K562 (cell line): ENCODE measurements at places on chromosomes 11 and 22. TPM values are rescaled to one million over a fixed set of nuclear protein-coding genes. Genes with fewer than 3 reads are reported as not detected.

- H3K27ac ChIP-seq: peak overlapping the region; percentile 16; the same call in 1 of the 3 replicates
- no peak overlapping the region for H3K4me3 ChIP-seq
- no peaks in the 10 kb centered on the region for H3K27me3 ChIP-seq
- peaks cover under 1% of the 10 kb centered on the region; the same call in 1 of the 3 replicates for H3K36me3 ChIP-seq
- peaks cover 3% of the 10 kb centered on the region for H3K4me1 ChIP-seq
- peak; percentile 15 for DNase-seq
Measured at GRCh38 chr11:114397349-114397982, 2.8 kb downstream of the C11orf71 start.

PHOX2A gene
- not detected in 2 replicates for total RNA-seq

DNA sequence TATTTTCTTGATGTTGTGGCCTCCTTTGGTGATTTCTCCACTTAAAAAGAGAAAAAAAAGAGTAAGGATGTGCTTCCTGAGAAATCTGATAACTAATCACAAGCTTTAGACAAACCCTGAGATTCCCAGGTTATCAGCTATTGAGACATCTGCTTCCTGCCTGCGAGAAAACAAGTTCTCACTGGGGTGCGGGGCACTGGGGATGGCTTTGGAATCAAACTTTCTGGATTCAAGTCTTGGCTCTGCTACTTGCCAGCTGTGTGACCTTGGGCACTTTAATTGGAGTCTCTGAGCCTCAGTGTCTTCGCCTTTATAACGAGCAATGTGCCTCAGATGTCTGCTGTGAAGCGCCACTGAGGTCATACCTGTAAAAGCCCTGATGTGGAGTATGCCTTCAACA is 152.5 kb upstream of the NAV2 start:
- H3K36me3 ChIP-seq: no peaks in the 10 kb centered on the region
- DNase-seq: no peak
- no peak overlapping the region for H3K4me3 ChIP-seq
- H3K27me3 ChIP-seq: peaks cover 15% of the 10 kb centered on the region
- H3K4me1 ChIP-seq: no peaks in the 10 kb centered on the region
- no peak overlapping the region for H3K27ac ChIP-seq

- H3K27me3 ChIP-seq: peaks cover 60% of the 10 kb centered on the region
- H3K36me3 ChIP-seq: no peaks in the 10 kb centered on the region
- no peak overlapping the region for H3K4me3 ChIP-seq
- no peaks in the 10 kb centered on the region for H3K4me1 ChIP-seq
- DNase-seq: peak; percentile 57
Measured at GRCh38 chr11:20158597-20159257, 1.5 kb downstream of the DBX1 start.

CST6 gene
- not detected in 2 replicates for total RNA-seq

MIEF1 gene
- total RNA-seq: 51.8 and 54.3 TPM in 2 replicates

DNA sequence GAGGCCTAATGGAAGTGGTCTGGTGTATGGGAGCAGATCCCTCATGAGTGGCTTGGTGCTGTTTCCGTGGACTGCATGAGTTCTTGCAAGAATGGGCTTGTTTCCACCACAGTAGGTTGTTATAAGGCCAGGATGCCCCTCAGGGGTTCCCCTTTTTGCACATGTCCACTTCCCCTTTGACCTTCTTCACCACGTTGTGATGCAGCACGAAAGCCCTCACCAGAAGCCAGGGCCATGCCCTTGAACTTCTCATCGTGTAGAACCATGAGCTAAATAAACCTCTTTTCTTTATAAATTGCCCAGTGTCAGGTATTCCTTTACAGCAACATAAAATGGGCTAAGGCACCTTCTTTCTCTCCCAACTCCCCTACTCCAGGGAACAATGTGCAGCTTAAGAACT is 2.8 kb upstream of the NARS2 start:
- DNase-seq: no peak
- peaks cover 12% of the 10 kb centered on the region; the same call in 1 of the 3 replicates for H3K4me1 ChIP-seq
- H3K36me3 ChIP-seq: peaks cover 5% of the 10 kb centered on the region; the same call in 1 of the 3 replicates
- H3K27ac ChIP-seq: no peak overlapping the region

DNA sequence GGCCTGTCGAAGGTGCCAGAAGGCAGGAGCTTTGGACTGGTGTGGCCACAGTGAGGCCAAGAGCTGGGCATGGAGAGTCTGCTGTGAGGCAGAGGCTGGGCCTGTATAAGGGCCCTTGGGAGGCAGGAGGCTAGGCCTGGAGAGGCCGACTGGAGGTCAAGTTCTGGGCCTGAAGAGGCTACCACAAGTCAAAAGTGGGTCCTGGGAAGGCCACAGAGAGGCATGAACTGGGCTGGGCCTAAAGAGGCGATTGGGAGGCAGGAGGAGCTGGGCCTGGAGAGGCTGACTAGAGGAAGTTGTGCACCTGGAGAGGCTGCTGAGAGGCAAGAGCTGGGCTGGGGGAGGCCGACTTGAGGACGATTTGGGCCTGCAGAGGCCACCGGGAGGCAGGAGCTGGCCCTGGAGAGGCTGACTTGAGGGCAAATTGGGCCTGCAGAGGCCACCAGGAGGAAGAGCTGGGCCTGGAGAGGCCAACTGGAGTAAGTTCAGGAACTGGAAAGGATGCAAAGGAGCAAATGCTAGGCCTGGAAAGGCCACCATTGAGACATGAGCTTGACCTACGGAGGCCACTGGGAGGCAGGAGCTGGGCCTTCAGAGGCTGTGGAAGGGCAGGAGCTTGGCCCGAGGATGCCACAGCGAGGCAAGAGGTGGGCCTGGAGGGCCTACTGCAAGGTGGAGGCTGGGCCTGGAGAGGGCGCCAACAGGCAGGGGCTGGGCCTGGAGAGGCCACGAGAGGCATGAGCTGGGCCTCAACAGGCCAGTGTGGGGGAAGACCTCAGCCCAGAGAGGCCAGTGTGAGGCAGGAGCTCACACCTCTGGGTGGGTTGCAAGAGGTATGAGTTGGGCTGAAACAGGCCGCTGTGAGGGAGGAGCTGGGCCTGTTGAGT is 39.8 kb downstream of the OR4C45 start:
- H3K27ac ChIP-seq: no peak overlapping the region
- H3K4me3 ChIP-seq: no peak overlapping the region
- DNase-seq: no peak
- H3K4me1 ChIP-seq: no peaks in the 10 kb centered on the region

NAGA gene
- 20.0 and 20.4 TPM in 2 replicates for total RNA-seq

PYGM gene
- 0.69 and 1.2 TPM in 2 replicates for total RNA-seq

CLTCL1 gene
- 8.5 and 8.8 TPM in 2 replicates for total RNA-seq

ZC3H12C gene
- total RNA-seq: 3.9 and 4.7 TPM in 2 replicates

DNA sequence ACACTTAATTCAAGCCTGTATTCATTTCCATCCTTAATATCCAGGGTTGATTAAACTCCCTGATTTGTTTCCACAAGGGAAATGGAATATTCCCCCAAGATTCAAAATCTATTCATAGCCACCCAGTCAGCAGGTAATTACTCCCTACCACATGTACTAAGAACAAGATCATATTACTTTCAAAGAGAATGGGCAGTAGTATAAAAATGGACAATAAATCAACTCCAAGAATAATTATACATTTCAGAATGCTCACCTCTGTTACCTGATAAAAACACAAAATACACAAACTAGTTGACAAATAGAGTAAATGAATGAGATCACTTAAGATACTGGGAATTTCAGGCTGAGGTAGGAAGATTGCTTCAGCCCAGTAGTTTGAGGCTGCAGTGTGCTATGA is 8.5 kb upstream of the FEZ1 start:
- no peaks in the 10 kb centered on the region; the same call in 1 of the 2 replicates for H3K4me1 ChIP-seq
- H3K27me3 ChIP-seq: no peaks in the 10 kb centered on the region
- no peak overlapping the region for H3K27ac ChIP-seq

DNA sequence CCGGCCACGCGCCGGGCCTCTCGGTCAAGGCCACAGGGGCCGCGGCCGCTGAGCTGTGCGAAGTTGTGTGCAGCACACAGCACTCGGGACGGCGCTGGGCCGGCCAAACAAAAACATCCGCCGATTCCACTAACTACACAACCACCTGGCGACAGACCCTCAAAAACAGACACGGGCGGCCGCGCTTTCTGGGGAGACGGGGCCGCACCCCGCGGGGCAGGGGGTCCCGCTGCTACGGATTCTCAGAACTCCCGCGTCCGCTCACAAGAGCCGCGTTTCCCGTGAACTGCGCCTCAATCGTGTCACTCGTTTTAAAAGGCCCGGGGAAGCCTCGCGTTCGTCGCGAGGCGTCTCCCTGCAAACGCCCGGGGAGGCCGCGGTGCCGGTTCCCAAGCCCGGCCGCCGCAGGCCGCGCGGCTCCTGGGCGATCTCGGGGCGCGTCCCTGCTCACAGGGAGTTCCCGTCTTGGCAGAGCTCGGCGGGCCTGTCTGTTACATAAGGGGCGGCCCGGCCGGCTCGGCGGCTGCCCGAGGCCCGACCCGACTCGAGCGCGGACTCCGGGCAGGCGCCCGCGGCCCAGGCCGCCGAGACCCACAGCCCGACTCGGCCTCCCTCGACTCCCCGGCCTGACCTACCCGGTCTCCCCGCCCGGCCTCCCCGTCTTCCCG is 936 bp downstream of the BRD1 start:
- peak; percentile 53 for DNase-seq
- H3K27me3 ChIP-seq: no peaks in the 10 kb centered on the region; the same call in 2 of the 3 replicates

DNA sequence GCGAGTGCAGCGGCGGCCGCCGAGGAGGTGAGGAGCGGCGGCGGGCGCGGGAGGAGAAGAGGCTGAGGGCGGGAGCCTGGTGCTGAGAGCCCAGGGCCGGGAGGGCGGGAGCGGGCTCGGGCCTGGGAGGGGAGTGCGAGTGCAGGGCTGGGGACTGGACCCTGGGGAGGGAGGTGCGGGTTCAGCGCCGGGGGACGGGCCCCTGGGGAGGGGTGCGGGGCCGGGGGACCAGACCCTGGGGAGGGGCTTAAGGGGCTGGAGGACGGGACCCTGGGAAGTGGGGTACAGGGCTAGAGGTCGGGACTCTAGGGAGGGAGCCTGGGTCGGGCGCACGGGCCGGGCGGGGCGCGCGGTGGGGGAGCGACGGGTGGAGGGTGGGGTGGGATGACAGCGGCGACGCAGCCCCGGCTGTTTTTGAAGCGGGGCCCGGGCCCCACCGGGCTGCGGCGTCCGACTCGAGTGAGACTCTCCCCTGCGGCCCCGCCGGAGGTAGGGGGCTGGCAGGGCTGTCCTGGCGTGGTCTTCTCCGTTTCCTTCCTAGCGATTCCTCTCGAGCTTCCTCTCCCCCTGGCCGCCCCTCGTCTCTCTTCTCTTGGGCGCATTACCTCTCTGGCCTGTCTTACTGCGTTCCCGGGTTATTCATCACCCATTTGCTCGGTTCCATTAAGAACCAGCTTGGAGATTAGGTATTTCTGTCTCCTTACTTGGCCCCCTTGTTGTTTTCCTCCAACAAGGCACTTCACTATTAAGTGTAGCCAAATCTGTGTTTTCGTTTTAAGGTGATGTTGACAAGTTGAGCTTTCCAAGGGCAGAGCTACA is 754 bp downstream of the NUP50 start:
- H3K27me3 ChIP-seq: no peaks in the 10 kb centered on the region
- H3K36me3 ChIP-seq: peaks cover 40% of the 10 kb centered on the region
- peak; percentile 48 for DNase-seq
- H3K4me3 ChIP-seq: peak overlapping the region; percentile 80

DNA sequence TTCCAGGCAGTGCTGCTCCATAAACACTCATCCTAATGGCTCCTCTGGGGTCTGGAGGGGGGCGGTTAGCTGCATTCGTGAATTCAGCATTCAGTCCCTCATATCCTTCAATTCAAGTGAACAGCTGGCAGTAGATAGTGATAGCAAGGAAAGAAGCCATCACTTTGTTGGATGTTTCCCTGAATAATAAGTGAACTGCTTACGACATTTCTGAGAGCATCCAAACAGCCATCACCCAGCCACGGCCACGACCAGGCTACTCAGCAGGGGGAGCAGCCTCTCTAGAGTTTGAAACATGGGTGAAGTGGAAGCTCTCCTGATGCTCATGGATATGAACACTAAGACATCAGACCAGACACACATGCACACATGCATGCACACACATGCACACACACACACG is 163.6 kb downstream of the NTM start:
- H3K27me3 ChIP-seq: no peaks in the 10 kb centered on the region
- no peaks in the 10 kb centered on the region for H3K4me1 ChIP-seq
- no peak overlapping the region for H3K27ac ChIP-seq

- H3K27me3 ChIP-seq: no peaks in the 10 kb centered on the region
- no peak overlapping the region for H3K4me3 ChIP-seq
- no peak for DNase-seq
- H3K27ac ChIP-seq: no peak overlapping the region
Measured at GRCh38 chr22:45190202-45190872, 26.6 kb downstream of the NUP50 start.

- peaks cover 70% of the 10 kb centered on the region for H3K27me3 ChIP-seq
- H3K27ac ChIP-seq: no peak overlapping the region
- H3K4me3 ChIP-seq: no peak overlapping the region
- DNase-seq: no peak
Measured at GRCh38 chr11:2215230-2215560, 43.6 kb upstream of the TH start.

DNA sequence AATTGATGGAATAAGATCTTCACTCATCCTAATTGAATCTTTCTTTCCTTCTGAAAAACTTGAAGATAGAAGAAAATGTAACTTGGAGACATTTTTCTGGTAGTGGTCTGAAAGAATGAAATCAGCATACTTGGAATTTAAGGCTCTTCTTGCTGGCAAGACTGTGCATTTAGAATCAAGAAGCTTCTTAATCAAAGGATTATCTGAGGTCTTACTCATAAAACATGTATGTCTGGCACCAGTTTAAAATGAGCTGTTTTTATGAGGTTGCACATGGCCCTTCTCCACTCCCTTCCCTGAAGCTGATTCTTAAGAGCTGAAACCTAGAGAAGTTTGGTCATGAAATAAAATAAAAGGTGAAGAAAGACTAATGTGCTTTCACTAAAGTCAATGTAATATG is 77.3 kb downstream of the ARHGEF12 start:
- no peak overlapping the region for H3K27ac ChIP-seq
- no peak for DNase-seq
- H3K27me3 ChIP-seq: no peaks in the 10 kb centered on the region
- H3K4me3 ChIP-seq: no peak overlapping the region
- peaks cover 25% of the 10 kb centered on the region; the same call in 2 of the 3 replicates for H3K36me3 ChIP-seq
- H3K4me1 ChIP-seq: no peaks in the 10 kb centered on the region

GRCh38 chr11:79439886-79440570 is 802 bp downstream of the TENM4 start:
- DNase-seq: no peak
- H3K27ac ChIP-seq: no peak overlapping the region
- H3K4me1 ChIP-seq: no peaks in the 10 kb centered on the region

DEUP1 gene
- 6.4 and 8.6 TPM in 2 replicates for total RNA-seq

C22orf42 gene
- total RNA-seq: not detected in 2 replicates

HSCB gene
- total RNA-seq: 7.7 and 8.4 TPM in 2 replicates

OR52L1 gene
- total RNA-seq: not detected in 2 replicates
